ENCODE measurements at places on chromosomes 2 and 18.
A peak's percentile ranks its signal among the peaks of the same experiment; 100 is the strongest.

- peak; percentile 44 for DNase-seq
Measured at GRCh38 chr2:17171446-17172049, 346.7 kb downstream of the RAD51AP2 start.

DNA sequence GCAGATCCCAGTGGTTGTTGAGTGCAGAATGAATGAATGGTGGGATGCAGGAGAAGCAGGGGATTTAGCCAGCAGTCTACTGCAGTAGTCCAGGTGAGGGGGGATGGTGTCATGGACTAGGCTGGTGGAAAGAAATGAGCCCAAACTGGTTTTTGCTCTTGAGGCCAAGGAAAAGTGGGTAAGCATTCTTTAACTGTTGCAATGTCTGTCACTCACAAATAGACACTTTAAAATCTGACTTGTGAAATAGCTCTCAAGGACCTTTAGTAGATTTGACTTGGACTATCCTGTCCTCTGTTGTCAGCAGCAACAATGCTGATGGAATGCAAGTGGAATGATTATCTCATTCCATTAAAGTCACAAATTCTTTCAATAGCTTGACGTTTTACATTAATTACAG, 37.5 kb upstream of the STK17B start:
- no peak for DNase-seq

DNA sequence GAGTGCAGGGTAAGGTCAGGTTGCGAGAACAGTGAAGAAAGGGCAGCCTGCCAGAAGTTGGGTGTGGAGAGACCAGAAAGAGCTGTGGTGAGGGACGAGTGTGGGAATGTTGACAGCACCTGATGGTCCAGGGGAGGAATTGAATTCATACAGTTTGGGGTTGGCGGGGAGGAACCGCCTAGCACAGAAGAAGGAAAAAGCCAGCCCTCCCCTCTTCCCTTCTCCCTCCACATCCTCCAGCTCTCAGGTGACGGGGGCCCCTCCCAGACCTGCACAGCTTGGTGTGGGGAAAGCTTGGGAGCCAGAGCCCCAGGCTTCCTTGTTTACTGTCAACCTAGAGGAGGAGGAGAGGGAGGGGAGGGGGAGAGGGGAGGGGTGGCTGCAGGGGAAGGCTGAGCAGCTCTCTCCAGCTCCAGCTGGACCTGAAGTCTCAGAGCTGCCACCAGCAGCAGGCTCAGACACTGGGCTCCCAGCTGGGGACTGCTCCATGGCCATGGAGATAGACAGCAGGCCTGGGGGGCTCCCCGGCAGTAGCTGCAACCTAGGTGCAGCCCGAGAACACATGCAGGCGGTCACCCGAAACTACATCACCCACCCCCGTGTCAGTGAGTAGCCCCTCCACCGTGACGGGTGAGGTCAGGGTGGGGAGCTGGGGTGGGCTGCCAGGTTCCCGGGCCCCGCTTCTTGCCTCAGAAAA, at the start of gene ATP6V1B1:
ATP6V1B1 (plus strand) TSS at position 433 of the 697 bp plus-strand sequence; CDS start at position 488, 55 bp downstream.
- no peak for DNase-seq

- DNase-seq, result no peak
Measured at GRCh38 chr2:182043861-182044260, 58.2 kb downstream of the PPP1R1C start.

DNA sequence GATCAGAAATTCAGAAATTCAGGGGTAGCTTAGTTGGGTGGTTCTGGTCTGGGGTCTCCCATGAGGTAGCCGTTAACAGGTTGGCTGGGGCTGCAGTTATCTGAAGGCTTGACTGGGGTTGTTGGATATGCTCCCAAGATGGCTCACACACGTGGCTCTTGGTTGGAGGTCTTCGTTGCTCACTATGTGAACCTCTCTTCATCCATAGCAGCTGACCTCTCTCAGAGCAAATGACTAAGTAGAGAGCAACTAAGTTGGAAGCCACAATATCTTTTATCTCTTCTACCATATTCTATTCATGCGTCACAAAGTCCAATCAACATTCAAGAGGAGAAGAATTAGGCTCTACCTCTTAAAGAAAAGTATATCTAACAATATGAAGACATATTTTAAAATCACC, 38.7 kb upstream of the SERTAD2 start:
- no peak for DNase-seq

DNA sequence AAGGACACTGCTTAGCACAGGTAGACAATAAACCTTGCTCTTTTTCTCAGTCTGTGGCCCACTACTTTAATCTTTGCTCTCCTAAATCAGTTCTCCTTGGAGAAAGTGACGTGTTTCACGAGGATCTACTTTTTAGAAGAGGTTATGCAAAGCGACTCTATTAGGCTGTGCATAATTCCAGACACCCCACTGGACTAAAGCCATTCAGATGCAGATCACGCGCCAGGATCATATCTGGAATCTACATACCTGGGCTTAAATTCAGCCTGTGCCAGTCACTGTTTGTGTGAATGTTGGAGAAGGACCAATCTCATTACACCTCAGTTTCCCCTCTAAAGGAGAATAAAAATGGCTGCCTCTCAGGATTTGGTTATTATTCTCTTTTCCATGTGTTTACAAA, 413.0 kb upstream of the MYT1L start:
- no peak for DNase-seq

- DNase-seq, result no peak
Measured at GRCh38 chr2:73110168-73111072, 2.3 kb downstream of the RAB11FIP5 start.

- DNase-seq, result no peak
Measured at GRCh38 chr2:174235680-174236079, 12.7 kb downstream of the OLA1 start.

DNA sequence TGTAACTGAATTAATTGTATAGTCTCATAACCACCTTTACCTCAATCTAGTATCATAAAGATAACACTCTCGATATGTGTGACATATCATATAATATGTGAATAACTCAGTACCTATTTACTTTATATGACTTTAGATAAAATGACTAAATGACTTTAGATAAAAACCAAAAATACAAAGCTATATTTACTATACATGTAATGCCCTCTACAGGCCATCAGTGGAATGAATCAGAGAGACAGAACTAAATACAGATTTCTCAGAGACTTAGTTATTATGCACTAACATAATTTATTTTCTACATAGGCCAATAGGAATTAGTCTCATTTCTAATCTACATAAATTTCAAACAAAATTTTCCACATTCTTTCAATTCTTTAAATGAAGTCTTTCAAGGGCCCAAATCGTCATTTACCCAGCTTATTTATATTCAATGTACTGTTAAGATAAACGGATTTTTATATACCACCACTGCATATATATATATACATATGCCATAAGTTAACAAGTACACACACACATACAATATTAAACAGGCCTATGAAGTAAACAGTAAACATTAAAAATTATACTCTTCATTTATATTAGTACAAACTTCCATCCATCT, 219.9 kb downstream of the EXOC6B start:
- no peak for DNase-seq

DNA sequence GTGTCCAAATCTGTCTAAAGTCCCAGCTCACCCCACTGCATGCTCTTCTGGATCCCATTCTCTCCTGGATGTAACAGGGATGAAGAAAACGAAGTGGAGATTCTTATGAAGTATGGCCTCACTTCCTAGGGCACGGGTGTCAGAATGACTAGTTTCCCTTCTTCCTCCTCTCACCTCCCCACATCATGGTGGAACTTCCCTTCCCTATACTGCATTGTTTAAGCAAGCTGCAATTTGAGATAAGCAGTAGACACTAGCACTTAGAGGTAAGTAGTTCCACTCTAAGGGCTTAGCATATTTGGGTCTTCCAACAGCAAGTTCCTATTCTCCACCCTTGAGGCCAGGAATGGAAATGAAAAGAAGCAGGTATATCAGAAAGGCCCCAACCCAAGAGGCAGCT, 29.7 kb downstream of the SLC4A5 start:
- DNase-seq, result no peak

GRCh38 chr2:126719191-126719832, 63.4 kb downstream of the GYPC start:
- no peak for DNase-seq

DNA sequence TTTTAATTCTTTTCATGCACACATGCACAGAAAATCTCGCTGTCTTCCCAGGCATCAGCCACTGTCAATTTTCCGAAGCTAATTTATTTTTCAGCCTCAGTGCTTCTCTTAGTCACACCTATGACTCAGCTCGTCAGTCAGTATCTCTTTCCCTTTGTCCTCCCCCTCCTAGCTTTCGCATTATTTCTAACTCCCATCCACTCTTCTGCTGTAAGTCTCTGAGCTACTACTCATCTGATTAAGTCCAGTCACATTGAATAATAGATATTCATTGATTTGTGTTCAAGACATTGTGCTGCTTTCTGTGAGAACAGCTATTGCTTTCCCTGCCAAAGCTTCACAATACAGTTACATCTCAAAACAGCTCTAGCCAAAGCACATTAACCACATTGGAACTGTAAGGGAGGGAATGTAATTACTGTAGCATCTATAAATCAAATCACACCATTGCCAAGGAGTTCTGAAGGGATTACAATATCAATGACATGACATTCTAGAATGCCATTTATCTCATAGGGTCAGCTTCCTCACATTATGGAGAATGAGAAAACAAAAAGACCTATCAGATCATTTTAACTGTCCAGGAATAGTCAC, 89.4 kb downstream of the SCN3A start:
- no peak for DNase-seq

- no peak for DNase-seq
Measured at GRCh38 chr2:105607920-105608504, 136.7 kb upstream of the NCK2 start.

DNA sequence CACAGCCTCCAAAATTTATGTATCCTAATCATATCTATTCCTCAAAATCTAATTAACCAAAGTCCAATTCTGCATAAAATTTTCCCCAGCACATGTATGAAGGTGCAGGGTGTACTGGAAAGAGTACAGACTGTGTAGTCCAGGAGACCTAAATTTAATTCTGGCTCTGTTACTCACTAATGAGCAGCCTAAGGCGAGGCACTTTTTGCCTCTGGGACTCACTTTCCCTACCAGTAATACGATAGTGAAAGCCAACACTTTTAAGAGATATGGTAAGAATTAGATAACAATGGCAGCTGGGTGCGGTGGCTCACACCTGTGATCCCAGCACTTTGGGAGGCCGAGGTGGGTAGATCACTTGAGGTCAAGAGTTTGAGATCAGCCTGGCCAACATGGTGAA, 177.7 kb downstream of the PIEZO2 start:
- no peak for DNase-seq

DNA sequence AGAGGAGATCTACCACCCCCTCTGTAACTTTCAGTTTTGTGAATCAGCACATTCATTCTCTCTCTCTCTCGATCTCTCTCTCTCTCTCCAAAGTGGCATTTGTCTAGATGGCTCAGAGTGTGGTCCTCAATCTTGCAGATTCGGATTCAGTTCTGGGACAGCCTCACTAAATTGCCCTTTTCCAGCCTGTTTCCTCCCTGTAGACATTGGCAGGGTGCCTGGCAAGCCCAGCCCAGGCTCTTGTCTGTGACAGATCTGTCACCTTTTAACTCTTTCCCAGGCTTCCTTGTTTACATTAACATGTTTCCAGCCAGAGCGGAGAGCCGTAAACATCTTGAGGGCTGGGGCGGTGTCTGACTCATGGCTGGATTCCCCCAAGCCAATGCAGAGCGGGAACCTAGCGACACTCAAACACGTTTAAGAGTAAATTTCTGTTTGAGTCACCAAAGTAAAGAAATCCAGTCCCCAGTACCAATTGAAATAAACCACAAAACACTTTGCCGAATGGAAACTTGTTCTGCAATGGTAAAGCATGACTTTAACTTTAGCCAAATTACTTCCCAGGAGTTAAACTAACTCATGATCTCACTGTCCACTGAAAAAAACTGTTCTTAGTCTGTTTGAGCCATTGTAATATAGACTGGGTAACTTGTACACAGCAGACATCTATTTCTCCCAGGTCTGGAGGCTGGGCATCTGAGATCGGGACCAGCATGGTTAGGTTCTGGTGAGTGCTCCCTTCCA, 6.6 kb upstream of the CYP27C1 start:
- DNase-seq, result no peak

GRCh38 chr18:40630496-40630895, 1324.5 kb upstream of the PIK3C3 start:
- no peak for DNase-seq

GRCh38 chr2:200681697-200682096, 95.9 kb downstream of the AOX1 start:
- DNase-seq, result no peak

- no peak for DNase-seq
Measured at GRCh38 chr2:101756266-101756665, 58.8 kb downstream of the MAP4K4 start.

DNA sequence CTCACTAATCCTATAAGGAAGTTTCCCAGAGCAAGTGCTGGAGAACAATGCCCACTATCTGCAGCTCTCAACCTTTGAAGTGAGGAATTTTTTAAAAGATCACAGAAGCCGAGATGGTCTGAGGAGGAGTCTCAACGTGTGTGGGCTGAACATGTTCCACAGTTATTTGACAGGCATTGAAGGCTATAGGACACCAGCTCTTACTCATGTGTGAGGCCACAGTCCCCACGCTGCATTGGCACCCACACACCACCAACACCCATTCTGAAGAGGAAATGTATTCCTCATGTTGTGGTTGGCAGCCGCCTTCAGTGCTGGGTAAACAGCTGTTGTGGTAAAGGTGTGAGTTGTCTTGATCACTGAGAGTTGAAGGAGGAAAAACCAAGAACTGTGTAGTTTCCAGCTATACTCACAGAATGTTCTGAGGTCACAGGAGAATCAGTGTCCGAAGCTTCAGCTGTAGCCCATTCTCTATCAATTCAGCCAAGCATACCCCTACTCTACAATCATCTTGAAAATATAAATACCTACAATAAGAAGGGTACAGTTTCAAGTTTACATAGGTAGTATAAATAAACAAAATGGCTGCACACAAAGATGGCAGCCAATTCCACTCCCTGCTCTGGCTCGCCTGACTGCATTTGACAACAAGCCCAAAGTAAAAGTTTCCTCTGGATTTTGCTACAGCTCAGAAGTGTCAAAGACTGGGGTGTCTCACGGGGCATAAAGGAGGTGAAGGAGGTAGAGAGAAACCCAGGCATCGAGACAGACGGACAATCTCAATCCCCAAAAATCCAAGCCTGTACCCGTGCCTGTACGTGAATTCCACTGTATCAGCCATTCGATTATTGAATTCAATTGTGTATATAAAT, 12.1 kb downstream of the CD226 start:
- peak; percentile 12 for DNase-seq

DNA sequence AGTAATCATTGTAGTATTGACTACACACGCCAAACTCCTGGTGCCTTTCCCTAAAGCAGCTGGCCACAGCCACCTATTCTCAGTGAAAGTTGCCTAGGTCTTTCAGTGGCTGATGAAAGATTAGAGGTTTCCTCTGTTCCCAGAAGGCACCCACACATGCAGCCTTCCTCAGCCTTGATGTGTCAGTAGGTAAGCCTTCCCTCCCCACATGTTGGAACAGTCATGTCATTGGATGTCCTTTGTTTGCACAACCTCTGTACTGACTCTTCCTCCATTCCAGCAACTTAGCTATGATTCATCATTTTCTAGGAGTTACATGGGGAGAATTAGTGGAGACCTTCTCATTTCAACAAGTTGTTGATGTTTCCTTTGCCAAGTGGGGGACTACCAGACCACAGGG, 630.8 kb upstream of the SLC39A10 start:
- no peak for DNase-seq

GRCh38 chr2:67485431-67485830, 88.3 kb downstream of the ETAA1 start:
- no peak for DNase-seq

- no peak for DNase-seq
Measured at GRCh38 chr18:41700416-41700815, 254.6 kb upstream of the PIK3C3 start.

- no peak for DNase-seq
Measured at GRCh38 chr18:48950536-48951447, at the start of gene SMAD7. Gene SMAD7, minus strand, starts transcription at chr18:48950965. Its CDS starts 541 bp downstream, at chr18:48950424.

All from posterior cingulate gyrus (tissue), 11 donors.